ENCODE measurements at places on chromosomes 5 and 9. TPM values are rescaled to one million over a fixed set of nuclear protein-coding genes. Genes with fewer than 3 reads are reported as not detected.

GRCh38 chr9:72577212-72577753, 55.9 kb downstream of the TMC1 start:
- no peak for DNase-seq

SLC46A2 gene
- 0.01 TPM for polyA plus RNA-seq

- DNase-seq, result no peak
These were observed 60.8 kb downstream of the PSMB7 start for GRCh38 chr9:124354346-124355038.

DOLPP1 gene
- polyA plus RNA-seq, result 4.7 TPM

GRCh38 chr5:172353271-172353812, 69.8 kb upstream of the UBTD2 start:
- no peak for DNase-seq

GRCh38 chr5:82792096-82792495, 285.1 kb downstream of the TMEM167A start:
- no peak for DNase-seq

- no peak for DNase-seq
These were observed 29.5 kb downstream of the CAAP1 start for GRCh38 chr9:26863074-26863473.

- peak; percentile 93 for DNase-seq
These were observed 89.6 kb downstream of the RAPGEF1 start for GRCh38 chr9:131650254-131650653.

DNA sequence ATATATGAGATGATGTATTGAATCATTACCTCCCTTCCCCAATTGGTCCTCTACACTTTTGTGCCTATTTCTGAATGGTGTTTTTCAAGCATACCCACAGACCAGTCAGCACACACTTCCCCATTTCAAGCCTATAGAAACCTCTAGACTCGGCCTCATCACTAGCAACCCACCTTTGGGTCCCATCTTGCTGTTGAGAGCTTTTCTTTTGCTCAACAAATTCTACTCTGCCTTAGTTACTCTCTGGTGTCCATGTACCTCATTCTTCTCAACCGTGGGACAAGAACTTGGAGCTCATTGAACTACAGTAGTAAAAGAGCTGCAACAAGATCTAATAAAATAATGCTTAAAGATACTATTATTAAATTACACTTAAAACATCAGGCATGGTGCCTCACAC, 49.0 kb upstream of the KDM4C start:
- DNase-seq, result no peak

C6 gene
- polyA plus RNA-seq, result 0.13 TPM

- no peak for DNase-seq
These were observed at the start of gene C9 for GRCh38 chr5:39364367-39364766. Gene C9 (minus strand): TSS chr5:39364495. CDS start chr5:39364464, 31 bp downstream.

DROSHA gene
- 50.5 TPM for polyA plus RNA-seq

GRCh38 chr5:170418736-170419135, 29.6 kb upstream of the KCNMB1 start:
- no peak for DNase-seq

DNA sequence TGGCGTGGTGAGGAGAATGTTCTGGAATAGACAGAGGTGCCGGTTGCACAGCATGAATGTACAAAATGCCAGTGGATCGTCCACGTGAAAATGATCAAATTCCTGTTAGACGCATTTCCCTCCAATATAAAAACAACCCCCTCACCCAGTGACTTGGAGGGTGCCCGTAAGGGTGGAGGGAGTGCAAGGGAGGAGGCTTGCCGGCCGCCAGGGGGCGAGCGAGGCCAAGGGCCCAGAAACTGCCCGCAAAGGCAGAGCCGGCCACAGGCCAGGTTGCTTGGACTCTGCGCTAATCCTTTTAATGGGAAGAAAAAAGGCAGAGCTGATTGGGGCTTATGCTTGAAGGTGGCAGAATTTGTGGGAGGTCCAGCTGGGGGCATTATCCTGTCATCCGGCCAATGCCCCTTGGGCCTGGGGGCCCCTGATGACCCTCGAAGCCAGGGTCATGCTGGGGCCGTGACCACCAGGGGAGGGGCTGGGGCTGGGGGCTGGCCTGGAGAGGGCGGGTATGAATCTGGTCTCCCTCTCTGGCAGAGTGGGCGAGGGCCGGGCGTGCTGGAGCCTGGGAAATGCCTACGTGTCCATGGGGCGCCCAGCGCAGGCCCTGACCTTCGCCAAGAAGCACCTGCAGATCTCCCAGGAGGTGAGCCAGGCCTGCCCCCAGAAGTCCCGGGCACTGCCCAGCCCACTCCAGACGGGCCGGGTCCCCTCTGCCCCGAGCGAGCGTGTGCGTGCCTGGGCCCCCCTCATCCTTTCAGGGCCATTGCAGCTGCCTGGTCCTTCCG, 12.0 kb downstream of the GPSM1 start:
- peak; percentile 80 for DNase-seq

GRCh38 chr5:1998348-1998669, 115.6 kb upstream of the IRX4 start:
- no peak for DNase-seq

GRCh38 chr5:55936100-55936693, 58.6 kb downstream of the IL6ST start:
- DNase-seq, result peak; percentile 89

- no peak for DNase-seq
These were observed 805.5 kb upstream of the DMAC1 start for GRCh38 chr9:8605096-8605495.

- peak; percentile 36 for DNase-seq
These were observed 6.2 kb downstream of the BARHL1 start for GRCh38 chr9:132588501-132589147.

GRCh38 chr5:173234129-173234790, 746 bp downstream of the NKX2-5 start:
- no peak for DNase-seq

- no peak for DNase-seq
These were observed 33.3 kb upstream of the ABCA1 start for GRCh38 chr9:104961238-104961637.

DNA sequence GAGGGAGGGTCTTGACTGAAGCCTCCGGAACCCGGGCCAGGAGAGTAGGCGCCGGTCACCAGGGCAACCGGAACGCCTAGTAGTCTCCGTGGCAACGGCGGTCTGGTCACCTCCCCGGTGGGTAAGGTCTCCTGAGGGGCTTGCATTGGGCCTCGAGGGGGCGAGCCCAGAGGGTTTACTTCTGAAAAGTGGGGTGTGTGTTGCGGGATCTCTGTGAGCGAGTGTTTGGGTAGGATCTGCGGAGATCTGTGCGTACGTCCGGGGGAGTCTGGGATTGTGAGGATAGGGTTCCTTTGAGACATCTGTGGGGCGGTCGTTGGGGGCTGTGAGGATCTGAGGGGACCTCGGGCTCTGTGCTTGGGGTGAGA, at the start of gene FAM221B:
Gene FAM221B, minus strand, starts transcription at position 17 of the 368 bp plus-strand sequence. CDS start 2,571 bp downstream, outside the sequence.
- DNase-seq, result no peak

GRCh38 chr9:135997090-135998015, 36.2 kb upstream of the UBAC1 start:
- DNase-seq, result no peak

GRCh38 chr5:131641494-131641893, 6.5 kb upstream of the RAPGEF6 start:
- DNase-seq, result no peak

GRCh38 chr5:139404484-139404840, 573 bp upstream of the SPATA24 start:
- DNase-seq, result no peak

DNA sequence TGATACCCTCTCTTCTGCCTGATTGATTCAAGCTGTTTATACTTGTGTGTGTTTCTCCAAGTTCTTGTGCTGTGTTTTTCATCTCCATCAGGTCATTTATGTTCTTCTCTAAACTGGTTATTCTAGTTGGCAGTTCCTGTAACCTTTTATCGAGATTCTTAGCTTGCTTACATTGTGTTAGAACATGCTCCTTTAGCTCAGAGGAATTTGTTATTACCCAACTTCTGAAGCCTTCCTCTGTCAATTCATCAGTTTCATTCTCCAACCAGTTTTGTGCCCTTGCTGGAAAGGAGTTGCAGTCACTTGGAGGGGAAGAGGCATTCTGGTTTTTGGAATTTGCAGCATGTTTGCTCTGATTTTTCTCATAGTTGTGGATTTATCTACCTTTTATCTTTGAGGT, 126.2 kb upstream of the FTMT start:
- no peak for DNase-seq

DNA sequence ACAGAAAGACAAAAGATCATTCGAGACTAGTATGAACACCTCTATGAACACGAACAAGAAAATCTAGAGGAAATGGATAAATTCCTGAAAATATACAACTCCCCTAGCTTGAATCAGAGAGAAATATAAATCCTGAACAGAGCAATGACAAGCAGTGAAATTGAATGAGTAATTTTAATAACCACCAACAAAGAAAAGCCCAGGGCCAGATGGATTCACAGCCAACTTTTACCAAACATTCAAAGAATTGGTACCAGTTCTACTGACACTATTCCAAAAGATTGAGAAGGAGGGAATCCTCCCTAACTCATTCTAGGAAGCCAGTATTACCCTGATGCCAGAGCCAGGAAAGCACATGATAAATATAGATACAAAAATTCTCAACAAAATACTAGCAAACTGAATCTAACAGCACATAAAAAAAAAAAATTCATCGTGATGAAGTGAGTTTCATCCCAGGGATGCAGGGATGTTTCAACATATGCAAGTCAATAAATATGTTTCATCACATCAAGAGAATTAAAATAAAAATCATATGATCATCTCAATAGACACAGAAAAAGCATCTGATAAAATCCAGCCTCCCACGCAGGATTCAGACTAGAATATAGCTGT, 25.2 kb upstream of the PTGER4 start:
- DNase-seq, result no peak

DNA sequence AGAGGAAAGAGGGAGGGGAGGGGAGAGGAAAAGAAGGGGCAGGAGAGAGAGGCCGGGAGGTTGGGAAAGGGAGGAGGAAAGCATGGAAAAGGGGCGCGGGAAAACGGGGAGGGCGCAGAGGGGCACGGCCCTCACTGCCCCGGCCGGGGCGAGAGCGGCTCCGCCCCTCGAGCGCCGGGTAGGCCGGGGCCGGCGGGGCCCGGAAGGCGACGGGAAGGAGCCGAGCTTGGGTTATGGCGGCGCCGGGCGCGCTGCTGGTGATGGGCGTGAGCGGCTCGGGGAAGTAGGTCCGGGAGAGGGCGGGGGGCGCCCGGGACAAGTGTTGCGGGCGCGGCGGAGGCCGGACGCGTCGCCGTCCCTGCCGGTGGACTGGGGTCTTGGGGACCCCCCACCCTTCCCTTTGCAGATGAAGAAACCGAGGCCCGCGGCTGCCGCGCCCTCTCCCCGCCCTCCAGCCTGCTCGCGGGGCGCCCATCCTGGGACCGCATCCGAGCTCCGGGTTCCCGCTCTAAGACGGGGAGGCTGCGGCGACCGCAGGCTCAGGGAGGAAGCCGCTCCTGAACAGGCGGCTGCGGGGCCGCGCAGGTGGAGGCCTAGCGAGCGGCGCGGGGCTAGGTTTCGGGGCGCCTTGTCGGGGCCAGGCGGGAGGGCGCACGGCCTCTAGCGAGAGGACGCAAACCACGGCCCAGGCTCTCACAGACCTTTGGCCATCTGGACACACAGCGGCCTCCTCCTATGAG, at the start of gene IDNK:
Gene IDNK, plus strand, starts transcription at position 205 of the 740 bp plus-strand sequence. Its CDS starts 29 bp downstream, at position 234.
- DNase-seq, result peak; percentile 77

DNA sequence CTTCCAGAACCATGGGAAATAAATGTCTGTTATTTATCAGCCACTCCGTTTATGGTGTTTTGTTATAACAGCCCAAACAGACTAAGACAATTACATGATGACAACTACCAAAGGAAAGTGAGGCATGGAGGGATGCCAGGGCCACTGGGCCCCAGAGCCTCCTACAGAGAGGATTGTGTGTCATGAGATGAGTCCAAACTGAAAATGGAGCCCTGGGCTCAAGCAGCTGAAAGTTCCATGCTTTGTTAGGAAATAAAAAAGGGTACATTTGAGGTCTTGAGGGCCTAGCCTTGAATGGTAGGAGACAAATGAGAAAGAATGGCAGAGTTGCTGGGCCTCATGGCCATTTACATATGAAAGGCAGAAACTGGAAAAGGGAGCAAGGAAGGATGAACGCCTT, 586.5 kb downstream of the CETN3 start:
- no peak for DNase-seq

- no peak for DNase-seq
These were observed 292.1 kb downstream of the GADD45G start for GRCh38 chr9:89896806-89897340.

DNA sequence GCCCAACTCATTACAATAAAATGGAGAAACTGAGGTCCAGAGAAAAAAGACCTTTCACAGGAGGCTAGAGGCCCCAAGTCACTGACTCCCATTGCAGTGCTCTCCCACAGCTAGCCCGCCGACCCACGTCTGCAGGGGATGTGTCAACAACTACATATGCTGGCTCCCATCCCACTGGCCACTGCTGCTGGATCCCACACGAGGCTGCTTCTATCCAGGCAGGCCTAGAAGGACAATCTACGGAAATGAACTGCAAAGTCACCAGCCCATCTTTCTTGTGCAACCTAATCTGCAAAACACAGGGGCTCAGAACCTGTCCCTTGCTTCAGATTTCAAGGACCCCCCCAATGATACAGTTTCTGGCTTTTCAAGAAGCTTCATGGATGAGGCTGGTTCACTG, 24.0 kb downstream of the RAPGEF1 start:
- peak; percentile 48 for DNase-seq

- no peak for DNase-seq
These were observed 277.2 kb upstream of the NR4A3 start for GRCh38 chr9:99544526-99544925.

- no peak for DNase-seq
These were observed 68.7 kb downstream of the SEMA4D start for GRCh38 chr9:89428901-89429890.

- DNase-seq, result peak; percentile 56
These were observed 2.8 kb downstream of the ST8SIA4 start for GRCh38 chr5:100900142-100900795.

DNA sequence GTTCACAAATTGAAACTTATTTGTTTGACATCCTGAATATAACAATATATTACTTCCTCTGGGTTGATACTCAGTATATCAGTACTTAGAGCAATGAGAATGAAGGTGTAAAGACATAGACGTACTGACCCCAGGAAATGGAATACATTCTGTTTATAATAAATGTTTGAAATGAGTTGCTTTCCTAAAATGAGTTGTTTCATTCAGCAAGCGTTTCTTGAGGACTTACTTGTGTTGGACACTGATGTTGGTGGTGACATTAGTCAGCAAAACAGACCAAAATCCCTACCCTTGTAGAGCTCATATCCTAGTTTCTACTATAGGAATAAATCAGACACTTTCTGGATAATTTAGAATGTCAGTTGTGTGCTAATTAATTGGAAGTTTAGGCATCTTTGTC, 184.3 kb downstream of the ZDHHC21 start:
- DNase-seq, result no peak

DNA sequence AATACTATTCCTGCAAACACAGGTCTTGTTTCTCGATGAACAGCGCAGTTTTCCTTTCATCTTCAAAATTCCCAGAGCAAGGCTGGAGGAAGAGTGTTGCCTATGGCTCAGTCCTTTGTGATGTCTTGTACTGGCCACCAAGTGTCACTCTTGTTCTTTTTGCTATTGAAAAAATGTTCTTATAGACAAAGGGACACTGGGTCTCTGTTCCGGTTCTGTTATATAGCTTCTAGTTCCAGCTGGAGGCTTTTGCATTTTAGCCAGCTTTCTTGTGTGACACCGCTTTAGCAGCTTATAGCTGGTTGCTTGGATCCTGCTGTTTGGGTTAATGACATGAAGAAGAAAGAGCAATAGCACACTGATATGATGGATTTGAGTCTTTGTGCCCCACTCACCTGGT, 343.7 kb upstream of the KCNN2 start:
- no peak for DNase-seq
